Activated effector memory CD4-positive, alpha-beta T cell treated with Interleukin-2 at 50 U/mL for 16 hours (primary cell): ENCODE measurements at places on chromosomes 7 and 10.

GRCh38 chr7:103349805-103350204 lies 2.4 kb downstream of the PSMC2 start:
- DNase-seq, result no peak

DNA sequence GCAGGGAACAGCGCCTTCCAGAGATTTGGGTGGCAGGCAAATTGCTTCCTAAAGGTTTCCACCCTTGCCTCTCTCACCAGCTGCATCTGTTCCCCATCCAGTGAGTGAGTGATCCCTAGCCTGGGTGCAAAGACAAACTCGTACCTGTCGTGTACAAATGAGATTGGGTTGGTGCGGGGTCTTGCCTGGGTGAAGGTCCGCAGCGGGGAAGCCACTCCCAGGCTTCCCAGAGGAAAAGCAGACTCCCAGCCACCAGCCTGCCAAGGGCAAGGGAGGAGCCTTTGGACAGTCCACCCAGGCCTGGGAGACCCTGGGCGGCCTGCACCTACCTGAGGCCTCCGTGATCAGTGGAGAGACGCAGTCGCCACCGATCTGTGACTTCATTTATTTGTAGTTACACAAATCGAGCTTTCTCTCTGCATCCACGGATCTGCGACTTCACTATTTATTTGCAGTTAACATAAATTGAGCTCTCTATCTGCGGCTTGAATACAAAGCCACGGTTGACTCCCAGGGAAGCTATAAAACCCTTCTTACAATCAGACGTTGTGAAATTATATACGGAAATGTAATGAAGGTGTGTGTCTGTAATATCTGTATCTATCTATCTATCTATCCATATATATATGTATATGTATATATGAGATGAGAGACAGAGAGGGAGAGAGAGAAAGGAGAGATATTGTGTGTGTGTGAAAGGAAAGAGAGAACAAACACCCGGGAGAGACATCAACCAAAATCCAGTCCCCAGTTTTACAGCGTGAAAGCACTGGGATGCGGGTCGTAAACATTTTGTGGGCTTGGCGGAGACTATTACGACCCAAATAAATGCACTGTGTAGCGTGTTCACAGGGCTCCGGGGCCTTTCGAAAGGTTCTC lies 3.0 kb upstream of the HOXA7 start:
- no peak for DNase-seq

- DNase-seq, result no peak
Measured at GRCh38 chr10:113920875-113921274, 66.4 kb downstream of the NHLRC2 start.

GRCh38 chr7:117065571-117066150 lies 112.4 kb downstream of the ST7 start:
- no peak for DNase-seq

DNA sequence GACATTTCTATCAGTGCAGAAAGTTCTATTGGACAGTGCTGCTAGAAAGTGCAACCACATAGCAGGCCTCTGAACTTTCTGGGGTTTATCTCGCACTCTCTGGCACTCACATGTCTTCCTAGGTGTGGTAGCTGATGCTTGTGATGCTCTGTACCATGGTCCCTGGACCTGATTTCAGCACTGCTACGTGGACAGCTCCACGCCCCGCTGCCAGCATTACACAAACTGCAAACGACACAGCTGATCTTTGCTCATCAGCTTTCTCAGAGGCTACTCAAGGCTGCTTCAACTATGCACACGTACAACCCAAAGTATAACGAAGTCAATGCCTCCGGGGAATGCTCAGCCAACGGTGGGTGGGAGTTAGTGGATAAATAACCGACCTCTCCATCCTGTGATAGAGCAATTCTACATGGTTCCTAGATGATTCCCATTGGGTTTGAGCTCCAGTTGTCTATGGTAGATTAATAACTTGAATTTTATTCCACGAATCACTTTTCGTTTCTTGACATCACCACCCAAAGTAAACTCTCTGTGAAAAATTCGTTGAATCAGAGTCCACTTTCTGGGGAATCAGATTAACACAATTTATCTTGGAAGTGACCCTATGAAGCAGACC lies 302.5 kb downstream of the ACTR3B start:
- DNase-seq, result no peak

- DNase-seq, result no peak
Measured at GRCh38 chr10:31133251-31133791, 101.7 kb upstream of the ZNF438 start.

DNA sequence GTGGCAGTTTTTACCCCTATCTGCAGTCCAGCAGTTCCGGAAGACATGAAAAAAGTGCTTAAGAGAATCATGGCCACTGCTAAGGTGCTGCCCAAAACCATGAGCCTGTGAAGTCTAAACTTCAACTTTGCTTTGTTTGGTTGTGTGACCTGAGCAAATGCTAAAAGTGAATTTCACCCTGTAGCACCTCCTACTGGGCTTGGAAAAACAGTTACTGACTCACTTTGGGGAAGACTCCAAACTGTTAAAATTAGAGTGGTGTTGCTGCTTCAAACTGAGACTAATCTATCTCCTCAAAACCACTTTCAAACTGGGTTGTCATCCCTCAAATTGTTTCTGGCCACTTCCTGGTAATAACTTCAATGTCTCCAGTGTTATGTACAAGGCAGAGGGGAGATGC lies 21.3 kb downstream of the MKX start:
- no peak for DNase-seq
